ENCODE measurements at places on chromosomes 4 and X.

DNA sequence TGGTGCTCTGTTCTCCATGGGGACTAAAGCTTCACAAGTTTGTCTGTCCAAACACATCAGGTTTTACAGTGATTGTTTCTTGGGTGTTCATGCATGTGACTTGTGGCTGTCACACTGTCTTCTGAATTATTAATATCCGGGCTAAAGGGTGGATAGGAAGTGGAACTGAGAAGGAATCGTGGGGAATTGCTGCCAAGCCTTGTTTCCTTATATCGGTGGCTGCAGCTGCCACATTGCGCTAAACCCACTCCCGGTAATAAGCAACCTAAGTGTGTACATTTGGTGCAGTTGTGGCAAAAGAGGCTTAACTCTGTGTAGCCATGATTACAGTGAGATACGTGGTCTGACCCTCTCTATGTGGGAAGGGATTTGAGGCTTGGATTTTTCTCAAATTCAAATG, 30.7 kb downstream of the SEPTIN11 start:
- no peak for DNase-seq

- no peak for DNase-seq
Observed at GRCh38 chr4:128821151-128821550, 11.7 kb downstream of the JADE1 start.

DNA sequence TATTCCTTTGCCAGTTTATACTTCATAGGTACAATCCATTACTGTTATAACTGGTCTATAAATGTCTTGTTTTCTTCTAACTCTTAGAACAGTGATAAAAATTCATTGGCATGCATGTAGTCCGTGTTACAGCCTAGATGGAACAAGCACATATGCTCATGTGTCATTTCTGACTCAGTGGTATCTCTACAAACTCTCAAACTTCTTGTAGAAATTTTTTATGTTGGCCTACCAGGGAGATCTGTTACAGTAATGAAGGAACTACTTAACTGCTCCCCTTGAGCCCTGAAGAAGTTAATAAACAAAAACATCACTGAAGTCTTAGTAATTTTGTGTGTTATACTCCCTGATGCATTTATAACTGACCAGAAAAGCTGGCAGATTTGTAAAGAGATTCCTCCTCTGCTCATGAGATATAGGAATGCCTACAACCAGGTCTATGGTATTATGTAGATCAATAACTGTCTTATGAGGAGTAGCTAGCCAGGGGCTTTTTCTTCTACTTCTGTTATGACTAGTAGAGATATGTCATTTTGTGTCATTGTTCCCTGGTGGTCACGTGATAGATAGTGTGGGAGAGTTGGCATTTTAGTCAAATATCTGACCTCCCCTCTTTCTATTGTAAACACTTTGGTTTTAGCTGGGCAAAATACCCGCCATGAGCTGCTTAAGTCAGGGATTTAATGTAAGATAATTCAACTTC, 53.7 kb upstream of the FAAH2 start:
- DNase-seq, result no peak

DNA sequence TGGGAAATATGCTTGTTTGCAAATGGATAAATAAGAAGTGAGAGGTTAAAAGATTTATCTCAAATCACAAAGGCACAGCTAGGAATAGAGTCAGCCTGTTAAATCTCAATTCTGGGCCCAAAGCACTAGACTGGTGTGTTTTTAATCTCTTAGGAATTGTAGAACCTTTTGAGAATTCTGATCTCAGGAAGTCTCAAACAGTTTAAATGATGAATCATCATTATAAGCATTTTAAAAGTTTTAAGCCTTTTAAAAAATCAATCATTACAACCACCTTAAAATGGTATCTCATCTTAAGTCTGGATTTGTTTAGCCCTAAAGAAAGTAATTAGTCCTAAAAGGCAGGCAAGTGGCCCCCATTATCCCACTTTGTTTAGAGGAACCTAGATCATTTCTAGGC, 17.8 kb downstream of the DGKK start:
- no peak for DNase-seq

- DNase-seq, result no peak
Observed at GRCh38 chr4:140044337-140044902, 109.6 kb downstream of the MAML3 start.

GRCh38 chr4:116320859-116321258, 764.5 kb downstream of the TRAM1L1 start:
- no peak for DNase-seq
